Natural killer cell (primary cell): ENCODE measurements at places on chromosomes 1 and 21. TPM values are rescaled to one million over a fixed set of nuclear protein-coding genes. Genes with fewer than 3 reads are reported as not detected.

ADGRL4 gene
- not detected for total RNA-seq

DNA sequence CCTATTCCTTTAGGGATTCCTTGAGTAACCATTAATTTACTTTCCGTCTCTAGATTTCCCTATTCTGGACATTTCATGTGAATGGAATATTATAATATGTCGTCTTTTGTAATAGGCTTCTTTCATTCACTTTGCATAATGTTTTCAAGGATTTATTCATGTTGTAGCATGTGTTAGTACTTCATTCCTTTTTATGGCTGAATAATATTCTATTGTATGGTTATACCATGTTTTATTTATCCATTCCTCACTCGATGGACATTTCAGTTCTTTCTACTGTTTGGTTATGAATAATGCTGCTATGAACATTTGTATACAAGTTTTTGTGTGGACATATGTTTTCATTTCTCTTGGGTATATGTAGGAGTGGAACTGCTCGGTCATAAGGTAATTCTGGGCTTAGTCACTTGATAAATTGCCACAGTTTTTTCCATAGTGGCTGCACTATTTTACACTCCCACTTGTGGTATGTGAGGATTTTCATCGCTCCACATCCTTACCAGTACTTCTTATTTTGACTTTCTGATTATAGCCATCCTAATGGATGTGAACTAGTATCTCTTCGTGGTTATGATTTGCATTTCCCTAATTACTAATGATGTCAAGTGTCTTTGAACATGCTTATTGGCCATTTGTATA lies 17.7 kb downstream of the PPP2R5A start:
- DNase-seq = no peak

DNA sequence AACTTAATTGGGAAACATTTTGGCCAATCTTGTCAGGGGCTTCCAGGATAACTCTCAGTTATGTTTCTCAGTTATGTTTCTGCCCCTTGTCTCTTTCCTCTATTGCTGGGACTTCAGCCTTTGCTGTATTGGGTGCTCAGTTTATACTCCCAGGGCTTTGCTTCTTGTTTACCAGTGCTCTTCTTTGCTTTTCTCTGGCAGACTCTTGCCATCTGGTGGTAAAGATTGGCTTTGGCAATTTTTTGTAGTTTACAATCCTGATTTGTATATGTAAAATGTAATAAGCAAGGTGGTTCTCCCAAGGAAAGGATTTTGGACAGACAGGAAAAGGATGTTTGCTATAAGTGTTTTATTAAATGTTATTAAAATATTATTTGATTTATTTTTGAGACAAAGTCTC lies 37.9 kb downstream of the FABP3 start:
- peak; percentile 38 for DNase-seq

GRCh38 chr1:230517786-230518185 lies 91.7 kb upstream of the PGBD5 start:
- no peak for DNase-seq

DNA sequence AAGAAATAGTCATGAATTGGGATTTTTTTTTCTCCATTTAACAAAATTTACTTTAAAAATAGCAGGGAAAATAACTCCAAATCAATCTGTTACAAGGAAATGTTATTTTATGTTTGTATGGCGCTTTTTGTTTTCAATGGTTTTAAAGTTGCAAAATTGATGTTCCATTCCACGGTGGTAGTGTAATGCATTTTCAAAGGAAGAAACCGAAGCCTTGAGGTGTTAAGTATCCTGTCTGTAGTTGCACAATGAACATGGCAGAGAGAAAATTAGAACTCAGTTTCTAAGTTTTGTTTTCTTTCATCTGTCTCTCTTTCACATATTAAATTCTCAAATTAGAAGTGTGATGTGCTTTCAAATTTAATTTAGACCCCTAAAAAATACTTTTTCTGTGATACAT lies 841.8 kb downstream of the USP25 start:
- no peak for DNase-seq

- no peak for DNase-seq
Measured at GRCh38 chr1:230011333-230012092, 55.5 kb upstream of the GALNT2 start.

ANKRD45 gene
- not detected for total RNA-seq

OPRD1 gene
- not detected for total RNA-seq

DNA sequence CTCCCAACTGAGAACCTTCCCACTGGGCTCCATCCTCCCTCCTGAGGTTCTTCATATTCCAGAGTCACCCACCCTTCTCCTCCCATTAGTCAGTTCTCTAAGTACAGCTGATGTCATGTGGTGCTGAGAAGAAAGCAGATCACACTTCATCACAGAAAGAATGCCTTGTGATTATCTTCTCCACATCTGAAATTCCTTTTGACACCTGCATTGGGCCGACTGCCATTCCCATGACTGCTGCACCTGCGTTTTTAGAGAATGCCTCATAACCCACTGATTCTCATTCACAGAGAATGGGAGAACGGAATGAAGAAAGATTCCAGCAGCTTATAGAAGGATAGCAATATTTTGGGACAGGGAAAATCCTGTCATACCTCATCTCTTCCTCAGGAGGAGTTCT lies 14.3 kb downstream of the LEPR start:
- DNase-seq = no peak

GRCh38 chr1:232697187-232697822 lies 67.4 kb upstream of the SIPA1L2 start:
- no peak for DNase-seq

USP21 gene
- 31.6 TPM for total RNA-seq

DNA sequence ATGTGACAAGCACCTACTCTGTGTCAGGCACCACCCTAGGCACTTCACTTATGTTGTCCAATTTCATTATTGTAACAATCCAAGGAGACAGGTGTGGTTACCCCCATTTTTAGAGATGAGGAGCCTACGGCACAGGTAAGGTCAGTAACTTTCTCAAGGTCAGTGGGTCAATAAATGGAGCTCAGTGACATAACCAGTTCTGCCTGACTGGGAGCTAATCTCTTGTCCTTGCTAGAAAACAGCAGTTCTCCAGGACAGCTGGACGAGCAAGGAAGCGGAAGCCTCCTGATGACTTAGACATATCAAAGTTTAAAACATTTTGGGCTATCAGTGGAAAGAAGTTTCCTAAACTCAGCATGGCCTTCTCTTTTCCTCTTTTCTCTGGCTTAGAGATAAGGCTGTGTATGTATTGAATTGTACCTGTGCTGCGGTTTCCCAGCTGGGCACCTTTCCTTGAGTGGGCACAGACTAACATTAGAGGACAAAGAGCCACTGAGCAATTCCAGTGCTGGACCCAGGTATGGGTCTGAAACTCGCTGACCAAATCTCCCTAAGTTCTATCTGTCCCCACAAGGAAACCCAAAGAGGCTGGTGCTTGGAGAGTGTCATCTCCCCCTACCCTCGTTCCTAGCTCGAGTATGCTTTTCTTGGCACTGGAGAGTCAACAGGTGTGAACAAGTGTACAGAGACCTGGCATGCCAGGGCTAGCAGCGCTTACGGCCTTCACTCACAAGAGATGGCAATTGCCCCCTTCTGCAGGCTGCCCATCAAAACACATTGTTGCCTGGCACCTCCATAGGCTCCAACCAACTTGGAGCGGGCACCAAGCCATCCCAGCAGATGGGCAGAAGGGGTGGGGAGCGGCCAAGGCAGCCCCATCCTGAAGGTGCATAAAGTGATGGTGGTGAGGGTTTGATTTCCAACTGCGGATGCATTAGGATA lies 456.1 kb upstream of the PROX1 start:
- DNase-seq = no peak

SDHB gene
- total RNA-seq = 56.8 TPM

DNA sequence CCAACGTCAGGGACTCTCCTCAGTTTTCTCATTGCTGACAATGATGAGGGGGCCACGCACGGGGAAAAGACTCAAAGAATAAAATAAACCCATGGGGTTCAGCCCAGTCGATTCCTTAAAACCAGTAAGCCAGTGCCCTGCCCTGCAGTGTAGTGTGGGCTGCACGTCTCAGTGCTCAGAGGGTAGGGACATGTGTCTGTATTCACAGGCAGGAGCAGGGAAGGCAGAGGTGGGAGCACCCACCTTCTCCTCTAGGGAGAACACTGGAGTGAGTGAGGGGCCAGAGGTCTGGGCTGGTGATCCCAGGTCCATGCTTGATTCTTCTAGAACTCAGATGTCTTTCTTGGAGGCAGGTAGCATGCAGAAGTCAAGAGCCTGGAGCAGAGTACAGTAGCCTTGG lies 303.6 kb downstream of the MATN1 start:
- peak; percentile 7 for DNase-seq

KRTAP20-3 gene
- not detected for total RNA-seq

DNA sequence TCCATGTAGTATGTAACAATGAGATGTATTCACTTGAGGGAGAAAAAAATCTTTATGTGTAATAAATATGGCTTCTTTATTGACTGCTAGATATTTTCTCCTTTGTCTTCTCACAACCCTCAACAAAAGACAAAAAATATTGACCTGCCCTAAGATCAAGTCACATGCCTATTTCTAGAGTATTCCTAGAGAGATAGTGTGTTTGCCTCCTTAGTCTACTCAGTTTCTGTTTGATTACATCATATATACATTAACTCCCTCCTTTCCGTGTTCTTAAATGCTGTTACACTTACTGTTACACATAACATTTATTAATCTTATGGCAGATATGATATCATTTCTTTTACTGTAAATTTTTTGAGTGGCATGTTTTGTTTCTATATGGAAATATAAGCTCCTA lies 281.6 kb upstream of the RGS18 start:
- no peak for DNase-seq

- no peak for DNase-seq
Measured at GRCh38 chr1:241637604-241638003, 2.6 kb downstream of the CHML start.

GRCh38 chr1:156412653-156413321 lies 43.8 kb downstream of the RHBG start:
- DNase-seq = no peak

DNA sequence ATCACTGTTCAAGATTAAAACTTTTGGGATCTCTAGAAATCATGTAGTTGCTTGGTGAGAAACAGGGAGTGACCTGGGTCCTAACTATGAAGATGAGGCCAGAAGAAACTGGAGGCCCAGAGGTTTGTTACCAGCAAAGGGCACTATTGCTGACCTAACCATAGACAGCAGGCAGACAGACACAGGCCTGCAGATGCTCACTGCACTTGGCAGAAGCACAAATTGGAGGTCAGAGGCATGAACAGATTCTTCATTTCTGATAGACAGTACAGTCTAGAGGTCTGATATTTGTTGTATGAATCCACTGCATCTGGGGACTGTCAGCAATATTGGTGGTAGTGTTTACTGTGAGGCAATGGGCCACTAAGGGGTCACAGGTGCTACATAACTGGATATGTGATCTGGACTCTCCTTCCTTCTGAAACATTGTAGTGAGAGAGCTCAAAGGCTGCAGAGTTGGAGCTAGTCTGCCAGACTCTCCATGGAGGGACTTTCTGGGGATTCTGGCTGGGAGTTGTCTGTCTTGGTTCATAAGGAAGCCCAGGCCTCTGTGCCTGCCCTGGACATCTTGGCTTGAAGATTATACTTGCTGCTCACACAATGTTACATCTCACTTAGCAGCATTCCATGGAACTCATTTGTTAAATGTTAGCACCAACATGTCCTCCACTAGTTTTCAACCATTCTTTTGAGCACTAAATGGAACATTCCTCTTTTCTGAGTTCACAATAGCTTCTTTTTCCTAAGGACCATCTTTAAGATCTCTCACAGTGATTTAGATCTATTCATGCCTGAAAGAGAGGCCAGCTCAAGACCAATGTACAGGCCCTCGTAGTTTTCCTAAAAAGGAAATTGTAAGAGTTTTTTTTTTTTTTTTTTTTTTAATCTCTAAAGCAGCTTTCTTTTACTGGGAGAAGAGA lies 26.9 kb upstream of the CCN1 start:
- DNase-seq = no peak

ZRANB2 gene
- 133 TPM for total RNA-seq

DNA sequence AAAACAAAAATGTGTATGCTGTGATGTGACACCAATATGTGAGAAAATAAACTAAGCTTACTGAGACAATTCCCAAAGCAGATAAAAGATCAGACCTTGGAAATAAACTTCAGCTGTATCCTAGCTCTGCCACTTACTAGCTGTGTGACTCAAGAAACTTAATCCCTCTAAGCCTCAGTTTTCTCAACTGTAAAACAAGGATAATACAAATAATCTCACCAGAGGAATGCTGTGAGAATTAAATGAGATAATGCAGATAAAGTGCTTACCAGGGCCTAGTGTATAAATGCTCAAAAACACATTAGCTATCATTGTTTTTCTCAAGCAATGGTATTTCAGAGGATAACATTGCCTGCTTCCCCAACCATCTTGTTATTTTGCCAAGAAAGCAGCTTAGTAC lies 2.1 kb downstream of the HEATR1 start:
- DNase-seq = no peak

- no peak for DNase-seq
Measured at GRCh38 chr1:173212952-173213491, 5.9 kb upstream of the TNFSF4 start.

DNA sequence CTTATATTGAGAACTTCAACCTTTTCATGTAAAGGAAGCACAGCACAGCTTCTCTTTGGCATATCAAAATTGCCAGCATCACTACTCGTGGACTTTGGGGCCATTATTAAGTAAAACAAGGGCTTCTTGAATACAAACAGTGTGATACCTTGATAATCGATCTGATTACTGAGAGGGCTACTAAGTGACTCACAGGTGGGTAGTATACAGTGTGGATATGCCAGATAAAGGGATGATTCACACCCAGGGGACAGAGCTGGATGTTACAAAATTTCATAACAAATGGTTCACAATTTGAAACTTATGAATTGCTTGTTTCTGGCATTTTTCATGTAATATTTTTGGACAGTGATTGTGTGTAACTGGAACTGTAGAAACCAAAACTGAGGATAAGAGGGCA lies 15.4 kb downstream of the HDAC1 start:
- DNase-seq = no peak

GRCh38 chr1:76121850-76122249 lies 47.3 kb downstream of the ST6GALNAC3 start:
- no peak for DNase-seq

HIVEP3 gene
- total RNA-seq = 35.2 TPM

- no peak for DNase-seq
Measured at GRCh38 chr1:14098294-14098913, 398.4 kb downstream of the PRDM2 start.

GBP5 gene
- total RNA-seq = 249 TPM

DNA sequence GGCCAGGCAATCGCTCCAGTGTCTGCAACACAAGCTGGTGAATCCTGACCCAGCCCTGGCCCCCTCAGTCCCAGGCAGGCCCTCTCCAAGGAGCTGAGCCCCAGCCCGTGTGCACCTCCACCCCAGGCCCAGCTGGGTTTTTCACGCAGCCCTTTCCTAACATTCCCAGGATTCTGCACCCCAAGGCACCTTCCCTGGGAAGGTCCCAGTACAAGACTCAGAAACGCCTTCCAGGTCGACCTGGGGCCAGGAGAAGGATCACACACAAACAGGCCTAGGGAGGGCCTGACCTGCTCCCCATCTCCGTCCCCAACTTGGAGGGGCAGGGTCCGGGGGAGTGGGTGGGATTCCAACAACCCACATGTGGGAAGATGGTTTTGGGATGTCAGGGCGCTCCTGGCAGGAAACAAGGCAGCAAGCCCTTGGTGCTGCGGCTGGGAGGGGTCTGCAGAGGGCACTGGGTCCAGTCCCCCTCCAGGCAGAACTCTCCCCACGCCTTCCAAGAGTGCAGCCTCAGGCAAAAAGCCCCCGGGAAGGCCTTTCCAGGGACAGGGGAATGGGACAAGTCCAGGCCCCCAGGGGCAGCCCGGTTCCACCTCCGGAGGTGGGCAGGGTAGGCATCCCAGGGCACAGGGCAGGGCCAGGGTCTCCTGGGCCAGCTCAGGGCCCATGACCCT lies 58.3 kb downstream of the KCNAB2 start:
- no peak for DNase-seq
